ENCODE measurements at places on chromosomes 4 and X.
A peak's percentile ranks its signal among the peaks of the same experiment; 100 is the strongest.

- no peak for DNase-seq
- H3K4me1 ChIP-seq = no peaks in the 10 kb centered on the region
- H3K36me3 ChIP-seq = no peaks in the 10 kb centered on the region
- no peak overlapping the region for H3K4me3 ChIP-seq
- H3K27ac ChIP-seq = no peak overlapping the region
Measured at GRCh38 chr4:61225656-61226055, 25.5 kb downstream of the ADGRL3 start.

GRCh38 chrX:38142610-38143009, 78.1 kb downstream of the SRPX start:
- H3K36me3 ChIP-seq = no peaks in the 10 kb centered on the region
- no peak for DNase-seq
- no peaks in the 10 kb centered on the region for H3K27me3 ChIP-seq
- no peak overlapping the region for H3K27ac ChIP-seq

DNA sequence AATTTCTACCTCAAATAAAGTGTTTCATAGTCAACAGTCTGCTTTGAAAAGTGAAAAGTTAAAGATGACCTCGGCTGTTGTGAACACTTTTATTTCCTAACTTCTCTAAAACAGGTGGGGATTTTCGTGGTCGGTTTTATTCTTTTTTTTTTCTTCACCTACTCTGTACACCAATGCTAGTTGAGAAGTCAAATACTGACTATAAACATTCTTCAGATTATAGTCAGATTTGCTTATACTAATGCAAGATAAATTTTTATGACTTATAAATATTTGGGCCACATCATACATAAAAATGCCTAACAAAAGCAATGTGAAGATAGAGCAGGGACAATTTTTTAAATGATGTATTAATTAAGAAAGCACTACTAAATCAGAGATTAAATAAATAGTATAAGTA, 98.1 kb upstream of the GPR34 start:
- H3K27ac ChIP-seq = no peak overlapping the region
- no peaks in the 10 kb centered on the region for H3K36me3 ChIP-seq
- H3K4me1 ChIP-seq = no peaks in the 10 kb centered on the region
- H3K27me3 ChIP-seq = no peaks in the 10 kb centered on the region

DNA sequence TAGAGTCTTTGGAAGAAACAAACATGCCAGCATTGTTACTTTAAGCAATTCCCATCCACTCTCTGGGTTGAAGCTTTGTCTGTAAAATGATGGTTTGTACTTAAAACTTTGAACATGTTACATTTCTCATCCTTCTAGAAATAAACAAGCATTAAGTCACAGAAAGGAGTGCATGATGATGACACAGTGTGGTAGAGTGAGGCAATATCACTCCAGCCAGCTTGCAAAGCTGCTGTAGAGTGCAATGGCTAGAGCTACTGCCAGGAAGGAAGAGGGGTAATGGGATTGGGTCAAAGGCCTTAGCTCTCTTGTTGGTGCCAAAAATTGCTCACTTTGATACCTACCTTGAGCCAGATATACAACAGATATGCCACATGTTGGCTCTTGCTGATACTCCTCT, 12.3 kb upstream of the ENOX2 start:
- no peaks in the 10 kb centered on the region for H3K27me3 ChIP-seq
- no peak for DNase-seq
- H3K4me1 ChIP-seq = no peaks in the 10 kb centered on the region
- no peaks in the 10 kb centered on the region for H3K36me3 ChIP-seq
- H3K27ac ChIP-seq = no peak overlapping the region

GRCh38 chrX:51459125-51459524, 37.3 kb downstream of the NUDT11 start:
- no peak overlapping the region for H3K27ac ChIP-seq
- no peaks in the 10 kb centered on the region for H3K36me3 ChIP-seq
- H3K4me3 ChIP-seq = no peak overlapping the region
- DNase-seq = no peak
- H3K27me3 ChIP-seq = no peaks in the 10 kb centered on the region

DNA sequence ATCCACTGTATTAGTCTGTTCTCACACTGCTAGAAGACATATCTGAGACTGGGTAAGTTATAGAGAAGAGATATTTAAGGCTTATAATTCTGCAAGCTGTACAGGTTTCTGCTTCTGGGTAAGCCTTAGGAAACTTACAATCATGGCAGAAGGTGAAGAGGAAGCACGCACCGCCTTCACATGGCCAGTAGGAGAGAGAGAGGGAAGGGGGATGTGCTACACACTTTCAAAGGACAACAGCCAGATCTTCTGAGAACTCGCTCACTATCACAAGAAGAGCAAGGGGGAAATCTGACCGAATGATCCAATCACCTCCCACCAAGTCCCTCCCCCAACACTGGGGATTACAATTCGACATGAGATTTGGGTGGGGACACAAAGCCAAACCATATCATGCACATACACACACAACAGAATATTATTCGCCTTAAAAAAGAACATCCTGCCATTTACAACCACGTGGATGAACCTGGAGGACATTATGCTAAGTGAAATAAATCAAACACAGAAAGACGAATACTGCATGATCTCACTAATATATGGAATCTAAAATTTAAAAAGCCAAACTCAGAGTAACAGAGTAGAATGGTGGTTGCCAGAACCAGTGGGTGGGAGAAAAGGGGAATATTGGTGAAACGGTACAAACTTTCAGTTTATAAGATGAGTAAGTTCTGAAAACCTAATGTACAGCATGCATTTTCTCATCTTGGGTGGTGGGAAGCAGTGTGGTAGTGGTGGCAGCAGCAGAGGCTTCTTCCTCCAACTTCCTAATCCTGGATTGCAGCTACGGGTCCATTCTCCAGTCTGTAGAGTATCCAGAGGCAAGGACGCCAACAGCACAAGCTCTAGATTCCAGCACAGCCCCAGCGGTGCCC, 12.8 kb downstream of the FRYL start:
- no peak for DNase-seq
- H3K4me1 ChIP-seq = no peaks in the 10 kb centered on the region
- no peaks in the 10 kb centered on the region for H3K27me3 ChIP-seq
- H3K27ac ChIP-seq = no peak overlapping the region
- no peaks in the 10 kb centered on the region for H3K36me3 ChIP-seq

- no peak overlapping the region for H3K27ac ChIP-seq
- peaks cover 47% of the 10 kb centered on the region for H3K36me3 ChIP-seq
- no peak overlapping the region for H3K4me3 ChIP-seq
- H3K4me1 ChIP-seq = no peaks in the 10 kb centered on the region
- no peaks in the 10 kb centered on the region for H3K27me3 ChIP-seq
- DNase-seq = no peak
Measured at GRCh38 chr4:185626798-185627197, 91.5 kb upstream of the PDLIM3 start.

DNA sequence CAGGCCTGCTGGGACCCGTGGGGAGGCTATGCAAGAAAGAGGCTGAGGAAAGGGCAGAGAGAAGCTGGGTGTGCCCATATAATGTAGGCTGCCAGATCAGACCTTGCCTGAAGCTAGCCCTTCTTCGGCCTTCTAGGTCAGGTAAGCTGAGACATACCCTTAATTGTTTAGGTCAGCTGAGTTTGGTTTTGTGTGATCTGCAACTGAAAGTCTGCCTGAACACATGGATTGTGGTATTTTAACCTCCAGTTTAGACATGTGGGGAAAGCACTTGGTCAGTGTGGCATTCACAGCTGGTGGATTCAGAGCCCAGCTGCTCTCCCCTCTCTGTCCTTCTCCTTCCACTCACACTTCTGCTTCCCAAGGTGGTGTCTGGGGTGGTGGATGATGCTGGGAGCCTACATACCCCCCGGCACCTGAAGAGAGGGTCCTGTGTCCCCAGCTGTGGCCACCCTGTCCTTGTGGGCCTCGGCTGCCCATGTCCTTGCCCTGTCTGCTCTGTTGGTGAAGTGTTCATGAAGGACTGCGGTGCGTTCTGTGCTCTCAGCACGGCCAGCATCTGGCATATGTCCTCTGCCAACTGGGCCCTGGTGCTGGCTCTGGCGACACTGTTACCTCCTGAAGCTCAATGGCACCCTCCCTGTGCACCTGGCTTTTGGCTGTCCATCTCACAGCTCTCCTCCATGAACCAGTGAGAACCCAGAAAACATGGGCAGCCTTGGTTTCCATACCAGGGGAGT, 82.1 kb downstream of the NAT8L start:
- H3K36me3 ChIP-seq = no peaks in the 10 kb centered on the region
- no peak overlapping the region for H3K27ac ChIP-seq
- no peaks in the 10 kb centered on the region for H3K4me1 ChIP-seq
- no peaks in the 10 kb centered on the region for H3K27me3 ChIP-seq

GRCh38 chr4:23614284-23614892, 275.5 kb downstream of the PPARGC1A start:
- no peak overlapping the region for H3K4me3 ChIP-seq
- no peaks in the 10 kb centered on the region for H3K36me3 ChIP-seq
- H3K27ac ChIP-seq = no peak overlapping the region
- H3K4me1 ChIP-seq = no peaks in the 10 kb centered on the region
- H3K27me3 ChIP-seq = no peaks in the 10 kb centered on the region

DNA sequence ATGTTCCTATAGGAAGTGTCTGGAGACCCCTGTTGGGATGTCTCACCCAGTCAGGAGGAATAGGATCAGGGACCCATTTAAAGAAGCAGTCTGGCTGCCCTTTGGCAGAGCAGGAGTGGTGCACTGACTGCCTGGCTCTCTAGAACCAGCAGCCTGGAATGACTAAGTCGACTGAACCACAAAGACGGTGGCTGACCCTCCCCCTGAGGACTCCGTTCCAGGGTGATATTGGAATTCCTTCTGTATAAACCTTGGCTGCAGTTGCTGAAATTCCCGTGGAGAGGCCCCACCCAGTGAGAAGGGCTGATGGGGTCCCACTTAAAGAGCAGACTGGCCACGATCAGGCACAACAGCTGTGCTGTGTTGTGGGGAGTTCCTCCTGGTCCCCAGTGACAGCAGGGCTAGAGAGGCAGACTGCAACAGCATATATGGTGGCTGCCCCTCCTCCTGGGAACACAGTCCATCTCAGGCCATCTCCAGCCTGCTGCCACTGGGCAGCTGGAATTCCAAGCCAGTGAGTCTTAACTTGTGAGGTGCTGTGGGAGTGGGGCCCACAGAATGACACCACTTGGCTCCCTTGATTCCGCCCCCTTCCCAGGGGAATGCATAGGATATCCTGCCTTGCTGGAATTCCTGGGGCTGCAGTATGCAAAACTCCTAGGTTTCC, 41.8 kb upstream of the RLIM start:
- H3K27ac ChIP-seq = no peak overlapping the region
- H3K36me3 ChIP-seq = no peaks in the 10 kb centered on the region
- H3K4me1 ChIP-seq = no peaks in the 10 kb centered on the region
- DNase-seq = no peak
- no peak overlapping the region for H3K4me3 ChIP-seq

DNA sequence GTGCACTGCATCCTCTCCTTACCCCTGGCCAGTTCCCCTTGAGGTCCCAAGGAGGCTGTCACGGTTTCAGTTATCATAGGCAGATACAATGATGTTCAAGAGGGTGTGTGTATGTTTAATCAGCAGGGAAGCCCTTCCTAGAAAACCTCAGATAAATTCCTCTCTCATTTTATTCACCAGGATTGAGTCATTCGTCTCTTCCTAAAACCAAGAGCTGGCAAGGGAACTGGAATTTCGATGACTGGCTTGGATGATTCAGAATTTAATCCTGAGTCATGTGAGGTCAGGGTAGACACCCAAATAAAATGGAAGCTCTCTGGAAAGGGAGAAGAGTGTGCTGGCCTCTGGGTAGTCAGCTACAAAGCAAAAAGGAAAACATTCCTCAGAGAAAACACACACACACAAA, 106.2 kb upstream of the RAPGEF2 start:
- H3K4me1 ChIP-seq = peaks cover 19% of the 10 kb centered on the region
- DNase-seq = no peak
- no peak overlapping the region for H3K4me3 ChIP-seq
- peak overlapping the region; percentile 1 for H3K27ac ChIP-seq

DNA sequence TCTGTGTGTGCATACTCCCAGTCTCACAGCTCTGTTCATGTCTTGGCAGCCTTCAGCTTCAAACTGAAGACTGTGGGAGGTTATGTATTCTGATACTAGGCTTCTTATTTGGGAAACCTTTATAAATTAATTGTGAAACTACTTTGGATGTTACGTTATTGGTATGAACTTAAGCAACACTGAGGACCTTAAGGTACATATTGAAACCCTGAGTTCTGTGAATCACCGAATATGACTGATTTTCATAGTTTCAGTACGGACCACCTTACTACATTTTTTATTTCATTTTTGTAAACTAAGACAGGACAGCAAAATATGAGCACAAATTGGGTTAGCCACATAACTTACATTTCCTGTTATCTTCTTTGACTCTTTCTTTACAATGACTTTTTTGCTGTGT, 498.4 kb downstream of the PDGFC start:
- no peaks in the 10 kb centered on the region for H3K4me1 ChIP-seq
- H3K4me3 ChIP-seq = no peak overlapping the region
- H3K27ac ChIP-seq = no peak overlapping the region
- H3K36me3 ChIP-seq = no peaks in the 10 kb centered on the region
- no peaks in the 10 kb centered on the region for H3K27me3 ChIP-seq

- H3K4me3 ChIP-seq = no peak overlapping the region
- no peaks in the 10 kb centered on the region for H3K27me3 ChIP-seq
Measured at GRCh38 chr4:184156163-184156920, 61.3 kb downstream of the ENPP6 start.

GRCh38 chr4:3524920-3525319, 7.3 kb downstream of the LRPAP1 start:
- peak; percentile 29 for DNase-seq
- peaks cover 10% of the 10 kb centered on the region for H3K36me3 ChIP-seq
- no peak overlapping the region for H3K4me3 ChIP-seq
- no peaks in the 10 kb centered on the region for H3K27me3 ChIP-seq

DNA sequence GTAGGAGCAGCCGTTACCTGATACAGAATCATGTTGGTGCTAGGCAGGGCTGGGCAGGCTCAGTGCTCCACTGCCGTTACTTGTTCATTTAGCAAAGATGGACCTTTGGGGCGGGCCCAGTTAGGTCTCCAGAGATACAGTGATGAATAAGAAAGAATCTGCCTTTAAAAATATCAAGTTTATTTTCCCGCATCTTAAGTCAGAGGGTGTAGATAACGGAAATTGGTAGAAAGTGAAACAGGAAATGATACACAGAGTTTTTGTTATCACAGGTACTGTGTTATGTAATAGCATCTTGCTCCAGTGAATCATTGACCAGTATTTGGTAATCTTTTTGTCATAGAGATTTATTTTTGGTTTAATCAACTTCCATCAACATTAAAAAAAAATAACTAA, 5.5 kb downstream of the TMEM131L start:
- H3K27ac ChIP-seq = peak overlapping the region; percentile 91
- peaks cover 49% of the 10 kb centered on the region for H3K4me1 ChIP-seq
- DNase-seq = no peak
- no peaks in the 10 kb centered on the region for H3K27me3 ChIP-seq
- peak overlapping the region; percentile 66 for H3K4me3 ChIP-seq

GRCh38 chr4:159206427-159206871, 103.6 kb downstream of the RAPGEF2 start:
- H3K36me3 ChIP-seq = peaks cover 3% of the 10 kb centered on the region
- no peak for DNase-seq
- H3K27me3 ChIP-seq = no peaks in the 10 kb centered on the region
- no peak overlapping the region for H3K4me3 ChIP-seq
- peaks cover 12% of the 10 kb centered on the region for H3K4me1 ChIP-seq

Measured in liver (tissue), 10 donors.